ENCODE measurements at places on chromosomes 1 and 21.

- DNase-seq: no peak
Observed at GRCh38 chr1:85748120-85748519, 39.9 kb upstream of the ZNHIT6 start.

DNA sequence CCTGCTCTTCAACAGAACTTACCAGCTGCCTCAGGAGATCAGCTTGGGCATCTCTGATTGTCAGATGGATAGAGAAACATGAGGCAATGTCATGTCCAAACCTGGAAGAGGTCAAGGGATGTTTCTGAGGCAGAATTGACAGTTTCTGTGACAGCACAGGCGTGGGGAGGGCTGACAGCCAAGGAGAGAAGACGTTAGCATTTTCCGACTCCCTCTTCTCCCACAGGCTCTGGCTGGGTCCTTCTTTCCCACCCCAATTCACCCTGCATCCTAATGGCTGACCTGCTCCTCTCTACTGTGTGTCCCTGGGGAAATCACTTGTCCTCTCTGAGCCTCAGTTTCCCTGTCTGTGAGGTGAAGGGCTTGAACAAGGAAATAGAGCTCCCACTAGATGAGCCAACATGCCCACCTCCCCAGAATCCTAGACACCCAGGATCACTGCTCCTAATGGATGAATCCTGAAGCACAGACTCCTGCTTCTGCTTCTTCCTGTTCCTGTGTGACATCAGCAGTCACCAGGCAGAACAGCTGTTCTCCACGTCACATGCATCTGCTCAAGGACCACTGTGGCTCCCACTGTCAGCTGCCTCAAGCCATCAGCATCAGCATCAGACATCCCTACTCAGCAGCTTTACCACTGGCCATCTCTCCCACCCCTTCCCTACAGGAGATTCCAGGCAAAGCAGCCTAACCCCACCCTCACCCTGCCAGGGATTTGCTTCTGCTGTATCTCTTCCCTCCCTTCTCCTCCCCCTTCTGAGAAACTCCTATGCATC, 408.0 kb downstream of the MATN1 start:
- DNase-seq: no peak

GRCh38 chr21:39152271-39152670, 31.0 kb downstream of the PSMG1 start:
- DNase-seq: no peak

DNA sequence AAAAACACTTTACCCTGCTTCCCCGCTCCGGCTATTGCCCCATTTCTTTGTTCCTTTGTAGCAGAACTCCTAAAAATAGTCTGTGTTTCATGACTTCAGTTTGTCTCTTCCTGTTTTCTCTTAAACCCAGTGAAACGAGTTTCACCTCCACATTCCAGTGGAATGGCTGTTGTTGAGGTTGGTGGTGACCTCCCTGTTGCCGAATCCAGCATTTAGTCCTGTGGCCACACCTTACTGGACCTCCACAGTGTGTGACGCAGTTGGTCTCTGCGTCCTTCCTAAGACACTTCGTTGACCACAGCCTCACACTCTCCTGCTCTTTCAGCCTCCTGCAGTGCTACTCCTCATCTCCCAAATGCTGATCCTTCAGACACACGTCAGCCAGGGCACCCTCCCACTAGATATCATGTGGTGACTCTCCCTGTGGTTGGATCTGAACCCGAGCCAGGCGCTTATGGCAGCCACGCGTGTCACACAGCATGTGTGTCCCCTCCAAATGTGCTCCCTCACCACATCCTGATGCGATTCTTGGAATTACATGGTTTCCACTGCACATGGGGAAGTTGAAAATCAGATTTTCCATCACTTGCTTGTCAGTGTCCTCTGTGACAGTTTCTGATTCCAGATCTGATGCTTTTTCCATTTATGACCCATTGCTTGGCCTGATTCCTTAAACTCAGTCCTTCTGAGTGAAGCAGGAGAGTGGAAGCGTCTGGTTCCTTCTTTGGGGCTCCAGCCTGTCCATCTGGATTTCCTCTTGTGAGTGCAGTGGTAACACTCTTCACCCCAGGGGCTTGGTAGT, 99.1 kb upstream of the ARTN start:
- DNase-seq: no peak

- DNase-seq: peak; percentile 42
Observed at GRCh38 chr1:192474080-192474683, 101.4 kb upstream of the RGS1 start.

- DNase-seq: peak; percentile 24
Observed at GRCh38 chr1:24364975-24365678, 46.0 kb downstream of the GRHL3 start.

DNA sequence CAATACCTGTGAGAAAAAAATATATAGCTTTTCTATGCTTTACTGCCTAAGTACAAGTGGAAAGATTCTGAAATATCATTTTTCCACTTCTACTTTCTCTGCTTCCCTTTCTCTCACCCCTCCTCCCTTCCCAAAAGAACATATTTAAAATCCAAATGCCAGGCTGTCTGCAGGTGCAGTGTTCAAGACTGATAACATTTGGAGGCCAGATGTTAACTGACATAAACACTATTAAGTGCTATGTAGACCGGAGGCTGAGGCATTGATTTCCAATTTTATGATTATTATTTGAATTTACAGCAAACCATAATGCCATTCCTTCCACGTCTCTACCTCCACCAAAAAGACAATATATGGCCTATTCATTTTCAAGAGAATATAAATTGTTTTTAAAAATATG, 296.9 kb upstream of the SGIP1 start:
- DNase-seq: no peak

DNA sequence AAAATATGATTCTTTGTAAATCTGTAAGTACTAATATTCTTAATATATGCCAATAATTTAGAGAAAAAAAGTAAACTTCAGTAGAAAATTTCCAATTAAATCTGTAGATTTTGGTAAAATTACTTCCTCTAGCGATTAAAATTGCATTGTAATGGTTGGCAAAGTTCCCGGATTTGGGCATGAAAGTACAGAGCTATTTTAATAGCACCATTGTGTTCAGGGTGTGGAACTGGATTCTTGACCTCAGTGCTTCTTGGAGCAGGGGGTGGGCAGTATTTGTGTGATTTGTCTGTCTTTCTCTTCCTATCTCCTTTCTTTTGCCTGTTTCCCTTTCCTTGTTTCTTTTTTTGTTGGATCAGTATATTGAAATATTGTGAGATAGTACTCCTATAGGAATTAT, 72.1 kb downstream of the DNM3 start:
- DNase-seq: no peak

DNA sequence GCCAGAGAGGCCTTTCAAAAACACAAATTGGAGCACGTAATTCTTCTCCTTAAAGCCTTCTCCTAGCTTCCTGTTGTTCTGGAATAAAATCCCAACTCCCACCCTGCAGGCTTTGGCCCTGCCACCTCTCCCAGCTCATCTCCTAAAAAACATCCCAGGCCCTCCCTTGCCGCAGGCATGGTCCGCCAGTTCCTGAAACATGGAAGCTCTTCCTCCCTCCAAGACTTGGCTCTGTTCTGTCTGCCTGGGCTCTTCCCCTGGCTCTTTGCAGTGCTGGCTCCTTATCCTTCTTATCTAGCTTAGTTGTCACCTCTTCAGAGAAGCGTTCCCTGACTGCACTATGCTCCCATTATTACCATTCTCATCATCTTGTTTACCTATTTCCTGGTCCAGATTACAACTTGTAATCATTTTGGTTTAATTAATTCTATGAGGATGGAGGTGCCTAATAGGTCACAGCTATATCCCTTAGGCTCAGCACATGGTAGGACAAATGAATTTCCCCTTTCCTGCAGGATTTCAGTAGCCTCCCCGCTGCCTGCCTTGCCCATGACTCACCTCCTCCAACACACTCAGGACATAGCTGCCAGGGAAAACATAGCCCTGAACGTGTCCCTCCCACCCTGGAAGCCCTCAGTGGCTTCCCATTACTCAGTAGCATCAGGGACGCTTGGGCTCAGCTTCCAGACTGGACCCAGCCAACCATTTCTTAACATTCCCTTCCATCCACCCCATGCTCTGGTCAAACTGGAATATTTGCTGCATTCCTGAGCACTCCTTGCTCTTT, 15.7 kb upstream of the IGSF21 start:
- no peak for DNase-seq

- DNase-seq: no peak
Observed at GRCh38 chr1:54323921-54324250, 82.3 kb downstream of the SSBP3 start.

DNA sequence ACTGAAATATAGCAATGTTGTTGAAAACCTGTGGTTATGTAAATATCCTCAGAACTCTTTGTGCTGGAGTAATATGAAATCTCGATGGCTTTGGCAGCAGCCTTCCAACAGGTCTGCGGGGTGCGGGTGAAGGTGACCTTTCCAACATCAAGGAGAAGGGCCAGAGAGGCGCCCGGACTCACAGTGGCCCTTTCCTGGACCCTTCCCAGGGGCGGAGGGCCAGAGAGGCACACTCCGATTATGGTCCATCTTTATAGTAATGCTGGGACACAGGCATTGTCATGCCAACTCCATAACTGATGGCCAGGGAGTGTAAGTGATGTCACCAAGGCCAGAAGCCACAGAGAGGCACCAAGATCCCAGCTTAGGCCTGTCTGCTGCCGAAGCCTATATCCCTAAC, 18.1 kb downstream of the SLC37A1 start:
- DNase-seq: no peak

- DNase-seq: no peak
Observed at GRCh38 chr1:189429610-189430009, 1048.1 kb downstream of the BRINP3 start.

DNA sequence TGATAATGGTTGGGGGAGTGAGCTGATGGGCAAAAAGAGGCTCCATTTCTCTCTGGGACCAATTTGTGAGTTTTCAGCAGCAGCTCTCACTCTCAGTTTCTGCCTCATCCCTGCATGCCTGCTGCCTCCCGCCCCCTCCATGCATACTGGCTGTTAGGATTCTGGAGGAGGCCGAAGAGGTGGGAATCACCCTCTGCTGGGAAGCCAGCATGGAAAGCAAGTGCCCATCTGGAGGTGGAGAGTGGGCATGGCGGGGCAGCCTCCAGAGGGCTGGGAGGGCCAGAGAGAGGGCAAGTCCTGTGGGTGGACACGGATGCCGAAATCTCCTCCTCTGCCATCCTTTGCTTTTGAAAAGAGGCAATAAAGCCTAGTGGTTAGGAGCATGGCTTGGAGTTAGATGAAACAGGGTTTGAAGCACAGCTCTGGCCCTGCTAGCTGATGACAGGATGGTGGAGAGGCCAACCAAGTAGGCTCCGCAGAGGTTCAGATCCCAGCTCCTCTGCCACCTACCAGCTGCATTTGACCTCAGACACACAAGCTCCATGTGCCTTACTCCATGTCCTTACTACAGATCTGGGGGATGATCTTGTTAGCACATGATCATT, 113.4 kb downstream of the GRIK3 start:
- no peak for DNase-seq

DNA sequence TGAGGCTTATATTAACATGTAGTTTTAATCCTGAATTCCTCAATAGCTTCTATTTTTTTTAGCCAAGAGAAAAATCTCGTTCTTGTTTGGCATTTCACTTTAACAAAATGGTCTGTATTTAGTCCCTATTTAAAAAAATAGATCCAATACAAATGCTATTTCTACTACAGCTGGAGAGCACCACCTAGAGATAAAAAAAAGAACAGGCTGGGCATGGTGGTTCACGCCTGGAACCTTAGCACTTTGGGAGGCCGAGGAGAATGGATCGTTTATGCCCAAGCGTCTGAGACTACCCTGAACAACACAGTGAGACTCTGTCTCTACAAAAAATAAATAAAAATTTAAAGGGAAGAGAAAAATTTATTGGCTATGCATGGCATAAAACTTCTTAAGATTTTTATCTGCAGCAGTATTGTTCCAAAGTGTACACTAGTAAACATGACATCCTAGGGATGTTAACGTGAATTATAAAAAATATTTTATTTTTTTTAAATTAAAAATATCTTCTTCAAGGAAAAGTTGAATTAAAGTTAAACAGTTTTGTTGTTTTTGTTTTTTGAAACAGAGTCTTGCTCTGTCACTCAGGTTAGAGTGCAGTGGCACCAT, 4.4 kb downstream of the ST7L start:
- peak; percentile 42 for DNase-seq

DNA sequence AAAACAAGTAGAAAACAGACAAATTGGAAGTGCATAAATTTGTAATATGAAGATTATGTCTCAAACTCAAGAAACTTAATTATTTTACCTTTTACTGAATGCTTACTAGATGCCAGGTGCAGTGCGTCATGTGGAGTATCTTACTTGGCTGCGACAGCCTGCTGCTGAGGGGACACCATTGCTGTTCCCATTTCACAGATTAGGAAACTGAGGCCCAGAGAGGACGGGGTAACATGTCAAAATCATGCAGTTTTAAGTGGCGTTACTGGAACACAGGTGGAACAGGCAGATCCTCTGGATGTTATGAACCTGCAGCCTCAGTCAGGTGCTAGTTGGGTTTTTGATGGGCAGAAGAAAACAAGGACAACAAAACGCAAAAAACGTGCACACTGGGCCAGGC, 7.3 kb upstream of the DHRS3 start:
- DNase-seq: no peak

DNA sequence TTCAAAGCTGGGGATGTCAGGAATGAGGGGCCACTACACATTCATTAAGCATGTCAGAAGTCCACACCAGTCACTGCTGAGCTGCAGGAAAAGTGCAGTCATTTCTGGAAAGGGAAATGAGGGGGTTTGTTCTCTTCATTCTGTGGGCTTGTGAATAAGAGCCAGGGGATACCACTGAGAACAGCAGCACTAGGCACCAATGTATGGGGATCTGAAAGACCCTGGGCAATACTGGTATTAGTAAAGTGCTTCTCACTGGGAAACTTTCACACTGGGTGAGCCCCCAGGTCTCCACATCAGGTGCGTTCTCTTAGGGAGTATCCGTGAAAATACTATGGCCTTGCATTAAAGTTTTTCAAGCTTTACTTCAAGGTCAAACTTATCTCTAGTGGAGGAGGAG, 49.9 kb downstream of the TGFB2 start:
- no peak for DNase-seq

DNA sequence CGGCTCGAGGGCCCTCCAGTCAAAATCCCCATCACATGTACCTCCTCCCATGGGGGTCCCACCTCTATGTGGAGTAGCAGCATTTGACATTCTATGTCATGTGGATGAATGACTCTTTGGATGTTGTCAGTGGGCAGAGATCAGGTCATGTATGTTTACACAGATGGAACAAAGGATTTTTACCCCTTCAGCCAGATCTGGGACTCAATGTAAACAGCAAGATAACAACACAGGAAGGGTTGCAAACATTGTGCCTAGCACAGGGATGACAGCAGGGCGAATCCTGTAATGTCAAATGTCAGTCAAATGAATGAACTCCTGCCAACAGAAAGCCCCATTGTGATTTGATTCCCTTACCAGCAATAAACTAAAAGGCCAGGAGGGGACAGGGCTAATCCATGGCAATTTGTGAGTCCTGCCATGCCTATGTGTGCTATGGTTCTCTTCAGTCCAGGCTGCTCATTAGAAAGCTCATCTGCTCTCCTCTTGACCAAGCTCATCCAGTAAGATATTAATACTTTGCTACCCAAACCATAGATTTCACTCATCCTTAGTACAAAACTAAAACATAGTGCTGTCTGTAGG, 60.3 kb downstream of the PGBD5 start:
- DNase-seq: no peak
